ENCODE measurements at places on chromosomes 2 and 18.

DNA sequence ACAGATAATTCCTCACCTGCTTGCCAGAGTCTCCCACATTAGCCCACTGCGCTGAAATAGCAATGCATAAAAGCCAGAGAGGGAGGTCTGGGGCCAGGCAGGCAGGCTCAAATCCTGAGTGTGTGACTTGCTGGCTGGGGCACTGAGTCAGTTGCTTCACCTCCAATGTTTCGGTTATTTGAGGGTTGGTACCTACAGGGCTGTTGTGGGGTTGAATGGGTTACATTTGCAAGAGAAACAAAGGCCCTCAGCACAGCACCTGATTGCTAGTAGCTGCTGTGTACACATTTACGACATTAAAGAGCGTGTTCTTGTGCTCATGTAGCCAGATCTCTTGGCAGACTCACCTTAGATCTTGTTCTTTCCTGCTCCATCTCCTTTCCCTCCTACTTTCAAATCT lies 34.1 kb upstream of the FAM110C start:
- DNase-seq = no peak

GRCh38 chr2:76464310-76464709 lies 753.6 kb upstream of the GCFC2 start:
- DNase-seq = no peak

DNA sequence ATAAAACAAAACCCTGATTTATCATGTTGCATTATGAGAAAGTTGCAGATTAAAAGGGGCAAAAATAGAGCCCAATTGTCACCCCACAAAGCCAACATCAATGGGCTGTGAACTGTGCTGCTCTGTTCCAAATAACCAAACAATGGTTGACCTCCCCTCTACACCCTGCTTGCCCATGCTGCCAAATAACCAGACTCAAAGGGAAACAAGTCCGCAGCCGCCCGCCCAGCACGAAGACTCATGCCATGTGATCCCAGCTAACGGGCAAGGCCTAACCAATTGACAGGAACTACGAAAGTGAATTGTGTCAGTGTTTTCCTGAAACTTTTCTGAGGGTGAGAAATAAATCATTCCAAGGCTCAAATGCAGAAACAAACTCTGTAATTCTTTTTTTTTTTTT lies 97.9 kb upstream of the RIOK3 start:
- no peak for DNase-seq

GRCh38 chr2:37449761-37450296 lies 105.4 kb downstream of the QPCT start:
- DNase-seq = no peak

DNA sequence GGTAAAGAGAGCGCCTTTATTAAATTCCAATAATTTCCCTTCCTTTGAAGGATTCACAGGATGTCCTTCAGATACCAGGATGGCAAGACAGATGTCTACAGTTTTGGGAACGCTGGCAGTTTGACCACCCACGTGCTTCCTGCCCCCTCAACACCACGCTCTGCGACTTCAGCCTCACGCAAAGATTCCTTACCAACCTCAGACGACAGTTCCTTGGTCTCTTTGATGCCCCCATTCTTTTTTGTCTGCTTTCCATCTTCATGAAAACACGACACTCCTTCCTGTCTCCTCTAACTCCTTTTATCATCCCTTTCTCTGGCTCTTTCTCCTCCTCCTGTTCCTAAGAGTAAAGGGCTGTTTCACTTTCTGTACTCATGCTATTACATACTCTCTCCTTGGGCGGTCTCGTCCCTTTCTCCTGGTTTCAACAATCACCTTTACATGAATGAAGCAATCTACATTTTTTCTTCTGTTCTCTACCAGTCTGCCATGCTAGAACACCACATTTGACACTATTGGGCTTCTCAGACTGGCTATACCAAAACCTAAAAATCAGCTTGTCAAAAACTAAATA lies 189.9 kb upstream of the PGAP1 start:
- no peak for DNase-seq

DNA sequence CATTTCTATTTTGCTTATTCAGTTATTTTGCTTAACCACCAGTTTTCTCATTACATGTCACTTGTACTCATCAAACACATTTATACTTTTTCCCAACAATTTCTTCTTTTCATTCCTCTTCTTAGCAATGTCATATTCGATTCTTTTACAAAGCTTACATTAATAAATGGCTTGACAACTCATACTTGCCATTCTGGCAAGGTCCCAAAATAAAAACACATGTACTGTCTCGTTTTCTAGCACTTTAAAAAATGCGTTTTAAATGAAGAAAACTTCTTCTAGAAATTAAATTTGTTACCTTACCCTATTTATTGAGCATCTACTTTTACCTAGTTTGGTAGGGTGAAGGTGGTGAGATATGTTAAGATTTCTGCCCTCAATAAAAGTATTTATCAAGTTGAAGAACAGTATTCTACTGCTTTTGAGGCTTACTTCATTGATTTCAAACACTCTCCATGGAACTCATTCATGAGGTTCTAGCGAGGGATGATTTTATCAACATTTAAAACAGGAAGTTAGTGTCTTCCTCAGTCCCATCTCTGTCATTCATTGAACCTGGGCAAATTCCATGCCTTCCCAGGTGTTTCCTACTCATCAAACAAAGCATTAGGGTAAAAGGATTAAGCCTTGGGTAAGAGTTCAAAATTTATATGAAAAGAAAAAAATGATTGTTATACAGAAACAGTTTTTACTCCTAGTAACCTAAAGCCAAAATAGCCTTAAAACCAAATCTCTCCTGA lies 52.6 kb downstream of the CALCRL start:
- DNase-seq = no peak

DNA sequence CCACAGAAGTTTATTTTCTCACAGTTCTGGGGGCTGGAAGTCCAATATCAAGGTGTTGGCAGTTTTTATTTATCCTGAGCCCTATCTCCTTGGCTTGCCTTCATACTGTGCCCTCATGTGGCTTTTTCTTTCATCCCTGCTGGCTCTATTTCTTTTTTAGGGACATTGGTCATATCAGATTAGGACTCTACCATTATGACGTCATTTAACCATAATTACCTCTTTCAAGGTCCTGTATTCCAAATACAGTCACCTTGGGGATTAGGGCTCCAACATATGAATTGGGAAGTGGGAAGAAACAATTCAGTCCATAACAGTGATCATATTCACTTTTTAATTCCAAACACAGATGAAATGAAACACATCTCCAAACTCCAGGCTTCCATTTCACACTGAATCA lies 286.0 kb downstream of the SUCLG1 start:
- DNase-seq = no peak

DNA sequence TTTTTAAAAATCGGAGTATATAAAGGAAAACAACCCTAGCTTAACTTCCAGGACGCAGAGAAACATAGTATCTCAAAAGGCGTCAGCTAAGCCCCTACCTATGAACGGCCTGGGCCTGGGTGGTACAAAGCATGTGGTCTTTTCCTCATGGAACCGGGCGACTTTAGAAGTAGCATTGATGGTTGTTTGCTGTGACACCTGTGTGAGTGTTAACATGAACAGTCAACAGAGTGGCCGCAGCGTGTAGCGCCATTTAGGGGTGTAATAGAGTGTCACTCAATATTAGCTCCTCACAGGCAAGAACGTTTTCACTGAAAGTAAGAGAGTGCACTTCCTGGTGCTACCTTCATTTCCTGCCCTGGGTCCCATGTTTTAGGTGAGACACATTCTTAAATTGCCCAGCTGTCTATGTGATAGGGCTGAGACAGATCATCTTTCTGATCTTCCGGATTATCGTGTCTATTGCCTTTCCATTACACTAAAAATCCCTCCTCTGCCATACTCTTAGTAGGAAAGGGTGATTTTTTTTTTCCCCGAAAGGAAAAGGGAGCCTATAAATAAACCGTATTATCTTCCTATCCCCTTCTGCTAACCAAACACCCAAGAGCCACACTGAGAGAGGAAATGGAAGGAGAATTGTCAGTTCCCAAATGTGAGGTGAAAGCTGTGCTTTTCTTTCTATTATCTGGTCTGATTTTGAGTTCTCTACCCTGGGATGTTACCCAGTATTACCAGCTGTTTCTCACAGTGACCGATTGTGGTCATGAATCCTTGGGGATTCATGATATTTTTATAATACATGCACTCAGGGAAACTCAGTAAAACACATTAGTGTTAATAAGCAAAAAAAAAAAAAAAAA lies 1.3 kb downstream of the GORASP2 start:
- peak; percentile 31 for DNase-seq

- no peak for DNase-seq
Observed at GRCh38 chr18:31647127-31647753, 37.1 kb downstream of the B4GALT6 start.

GRCh38 chr2:31386648-31387047 lies 27.9 kb downstream of the XDH start:
- DNase-seq = no peak

DNA sequence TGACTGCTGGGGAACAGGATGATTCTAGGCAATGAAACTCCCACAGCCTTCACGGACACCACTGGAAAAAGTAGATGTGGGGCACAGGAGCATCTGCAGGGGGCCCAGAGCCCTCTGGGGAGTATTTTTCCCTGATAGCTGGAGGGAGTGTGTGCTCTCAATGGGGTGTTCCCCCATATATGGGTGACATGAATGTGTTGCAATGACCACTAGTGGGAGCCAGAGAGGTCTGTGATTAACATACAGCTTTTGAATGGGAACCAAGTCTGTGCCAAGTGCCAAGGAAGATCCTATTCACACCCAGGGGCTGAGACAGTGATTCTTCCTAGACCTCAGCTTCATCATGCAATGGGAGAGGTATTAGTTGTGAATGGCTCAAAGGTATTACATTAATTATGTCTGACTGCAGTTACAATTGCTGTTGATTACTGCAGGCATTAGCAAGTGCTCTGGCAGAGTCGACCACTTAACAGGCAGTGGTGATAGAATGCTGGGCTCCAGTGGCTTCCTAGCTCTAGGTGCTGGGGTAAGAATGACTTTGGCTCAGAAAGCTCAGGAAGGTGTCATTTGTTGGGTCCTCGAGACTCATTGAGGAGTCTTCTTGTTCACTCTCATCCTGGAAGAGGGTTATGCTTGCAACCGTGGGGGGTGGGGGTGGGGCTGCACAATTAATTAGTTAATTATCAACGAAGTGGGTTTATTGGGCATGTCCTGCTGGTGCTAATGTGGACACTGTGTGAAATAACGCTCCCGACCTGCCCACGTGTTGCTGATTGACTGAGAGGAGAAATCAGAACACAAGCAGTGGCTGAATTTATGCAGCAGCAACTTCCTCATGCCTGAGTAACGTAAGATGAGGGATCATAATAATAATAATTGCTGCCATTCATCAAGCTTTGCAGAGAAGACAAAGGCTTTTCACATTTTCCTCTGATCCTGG lies 194.1 kb downstream of the CLIP4 start:
- peak; percentile 80 for DNase-seq

DNA sequence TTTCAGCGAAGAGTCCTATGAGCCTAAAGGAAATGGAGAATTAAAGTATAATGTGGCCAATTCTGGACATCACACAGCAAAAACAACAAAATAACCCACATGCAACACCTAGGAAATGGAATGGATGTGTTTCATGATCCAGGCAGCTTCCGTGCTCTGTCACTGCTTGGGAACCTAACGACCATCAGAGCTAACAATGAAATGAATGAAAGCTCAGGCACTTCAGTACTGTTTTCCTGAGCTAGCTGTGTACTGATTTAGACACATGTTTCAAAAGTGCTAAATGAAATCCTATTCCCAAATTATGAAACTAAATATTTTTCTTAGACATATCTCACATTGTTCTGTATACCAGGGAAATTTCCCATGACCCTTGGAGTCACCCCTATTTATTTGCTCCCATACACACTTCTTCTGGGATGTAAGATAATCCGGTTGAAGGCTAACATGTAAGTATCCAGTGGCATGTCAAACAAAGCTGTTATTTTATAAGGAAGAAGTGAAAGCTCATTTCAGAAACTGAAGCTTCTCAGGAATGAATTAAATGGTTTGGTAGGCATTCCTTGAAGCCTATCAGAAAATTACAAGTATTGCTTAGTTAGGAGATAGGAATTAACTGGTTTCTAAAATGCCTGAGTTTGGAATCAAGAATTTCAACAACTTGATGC lies 108.5 kb upstream of the RND3 start:
- DNase-seq = peak; percentile 30

GRCh38 chr2:86038291-86039081 lies 67.2 kb downstream of the POLR1A start:
- DNase-seq = peak; percentile 71

DNA sequence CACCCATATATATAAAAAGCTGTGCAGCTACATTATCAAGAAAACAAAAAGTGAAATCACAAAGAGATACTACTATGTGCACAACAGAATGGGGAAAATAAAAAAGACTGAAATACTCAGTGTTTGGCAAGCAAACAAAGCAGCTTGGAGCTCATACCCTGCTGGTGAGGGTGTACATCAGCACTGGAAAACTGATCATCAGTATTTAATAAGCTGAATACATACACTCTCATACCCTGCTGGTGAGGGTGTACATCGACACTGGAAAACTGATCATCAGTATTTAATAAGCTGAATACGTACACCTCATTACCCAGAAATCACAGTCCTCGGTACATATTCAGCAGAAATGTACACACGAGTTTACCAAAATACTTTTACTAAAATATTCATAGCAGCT lies 220.8 kb downstream of the SPP2 start:
- no peak for DNase-seq

DNA sequence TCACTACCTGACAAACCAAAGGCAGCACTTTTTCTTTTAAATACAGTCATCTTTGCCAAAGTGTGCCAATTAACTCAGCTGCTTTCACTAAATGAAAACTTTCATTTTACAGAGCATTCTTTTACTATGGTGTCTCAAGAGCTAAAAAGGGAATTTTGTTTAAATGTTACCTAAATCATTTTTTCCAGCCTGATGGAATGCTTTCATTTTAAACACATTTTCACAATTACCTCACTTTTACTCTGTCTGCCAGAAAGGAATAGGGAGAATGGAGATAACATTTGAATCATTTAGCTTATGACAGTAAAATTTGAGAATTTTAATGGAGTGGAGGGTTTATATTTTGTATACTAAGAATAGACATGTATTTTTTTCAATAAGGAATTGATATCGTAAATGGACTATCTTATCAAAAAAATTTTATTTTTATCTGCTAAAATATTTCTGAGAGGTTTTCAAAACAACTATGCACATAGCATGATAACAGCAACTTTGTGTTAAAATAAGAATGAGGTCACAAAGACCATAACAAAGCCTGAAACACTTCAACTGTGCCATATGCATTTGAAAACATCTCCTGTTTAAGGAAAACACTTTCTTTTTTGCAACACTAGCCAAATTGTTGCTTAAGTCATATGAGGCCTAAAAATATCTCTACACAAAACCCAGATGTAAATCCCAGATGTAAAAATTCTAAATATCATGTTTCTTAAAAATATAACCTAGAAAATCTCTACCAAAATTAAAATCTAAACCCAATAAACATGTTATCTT lies 769.9 kb upstream of the FSHR start:
- DNase-seq = no peak
